Epithelial cell of proximal tubule (primary cell): ENCODE measurements at places on chromosomes 3 and 15. TPM values are rescaled to one million over a fixed set of nuclear protein-coding genes. Genes with fewer than 3 reads are reported as not detected.

Gene SPTSSB
- total RNA-seq, result 0.22 TPM in 1 of 2 replicates, not detected in the other

Gene SENP8
- 1.2 and 1.6 TPM in 2 replicates for total RNA-seq

Gene CLPX
- total RNA-seq, result 20.0 and 24.3 TPM in 2 replicates

Gene RPL15
- total RNA-seq, result 1,941 and 2,849 TPM in 2 replicates

Gene PRICKLE2
- 2.5 and 5.1 TPM in 2 replicates for total RNA-seq

Gene ACOX2
- 0.51 and 1.7 TPM in 2 replicates for total RNA-seq

Gene SLC24A5
- not detected in 2 replicates for total RNA-seq

Gene C2CD4A
- 0.07 and 0.35 TPM in 2 replicates for total RNA-seq

Gene RHCG
- 0.07 TPM in 1 of 2 replicates, not detected in the other for total RNA-seq

Gene C3orf49
- not detected in 2 replicates for total RNA-seq

Gene GOLGA6L7
- total RNA-seq, result not detected in 2 replicates

Gene KLHL40
- total RNA-seq, result not detected in 2 replicates

Gene GABRR3
- not detected in 2 replicates for total RNA-seq

Gene SNTN
- not detected in 2 replicates for total RNA-seq

Gene STRC
- total RNA-seq, result 0.07 and 0.17 TPM in 2 replicates

Gene CCR4
- total RNA-seq, result not detected in 2 replicates

Gene GLDN
- not detected in 2 replicates for total RNA-seq

Gene MDFIC2
- total RNA-seq, result not detected in 2 replicates

Gene CGNL1
- 2.5 and 3.2 TPM in 2 replicates for total RNA-seq

Gene ASB14
- total RNA-seq, result not detected in 2 replicates

Gene TIGIT
- not detected in 2 replicates for total RNA-seq

Gene FES
- 24.6 and 24.7 TPM in 2 replicates for total RNA-seq

Gene CAMKV
- not detected in 2 replicates for total RNA-seq

Gene MOBP
- 0.35 TPM in 1 of 2 replicates, not detected in the other for total RNA-seq
